ENCODE measurements at places on chromosomes 3 and 15.

DNA sequence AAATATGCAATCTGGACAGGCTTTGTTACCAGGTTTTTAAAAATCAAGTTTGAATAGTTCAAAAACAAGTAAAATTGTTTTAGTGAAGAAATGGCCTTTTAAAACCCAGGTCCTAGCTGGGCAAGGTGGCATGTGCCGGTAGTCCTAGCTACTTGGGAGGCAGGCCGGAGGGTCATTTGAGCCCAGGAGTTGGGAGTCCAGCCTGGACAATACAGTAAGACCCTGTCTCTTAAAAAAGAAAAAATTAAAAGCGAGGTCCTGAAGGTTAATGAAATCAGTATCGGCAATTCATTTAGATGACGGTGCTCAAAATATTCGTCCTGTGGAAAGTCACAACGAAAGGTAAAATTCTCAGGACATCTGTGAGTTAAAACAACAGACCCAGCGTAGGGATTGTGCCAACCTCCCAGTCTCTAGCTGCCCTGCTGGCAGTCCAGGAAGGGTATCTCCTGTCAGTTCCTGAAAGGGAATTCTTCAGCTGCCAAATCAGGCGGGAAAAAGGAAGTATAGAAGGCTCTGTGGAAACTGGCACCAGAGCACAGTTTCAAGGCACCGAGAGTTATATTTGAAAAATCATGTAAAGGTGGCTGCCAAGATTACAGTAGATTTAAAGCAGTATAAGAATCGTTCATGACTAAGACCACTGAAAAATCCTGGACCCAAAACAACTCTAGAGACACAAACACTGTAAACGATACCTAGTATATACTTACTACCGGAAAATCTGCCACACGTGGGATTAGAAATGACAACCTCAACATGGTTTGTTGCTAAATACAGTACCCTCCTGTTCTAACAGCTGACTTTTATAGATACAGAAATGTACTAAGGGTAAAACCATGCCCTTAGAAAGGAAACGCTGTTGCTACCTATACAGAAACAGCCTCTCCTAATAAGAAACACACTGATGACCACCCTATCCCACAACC lies 1.2 kb upstream of the ABHD17C start:
- no peak for DNase-seq

DNA sequence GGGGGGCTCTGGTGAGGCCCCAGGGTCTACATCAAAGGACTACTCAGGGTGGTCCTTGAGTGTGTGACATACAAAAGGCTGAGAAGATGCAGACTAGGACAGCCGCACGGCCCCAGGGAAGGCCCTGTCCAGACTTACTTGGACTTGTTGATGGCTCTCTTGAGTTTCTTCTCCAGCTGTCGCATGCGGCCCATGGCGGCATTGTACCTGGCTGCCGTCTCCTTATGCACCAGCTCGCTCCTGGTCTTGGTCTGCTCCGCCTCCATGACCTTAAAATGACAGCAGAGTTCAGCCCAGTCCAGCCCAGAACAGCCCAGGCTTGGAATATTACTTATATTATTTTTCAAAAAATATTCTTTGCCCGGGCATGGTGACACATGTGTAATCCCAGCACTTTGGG lies 56.0 kb downstream of the CAPN7 start:
- DNase-seq, result no peak

- DNase-seq, result no peak
These were observed 1.2 kb downstream of the BRPF1 start for GRCh38 chr3:9732740-9733115.

- no peak for DNase-seq
These were observed 385.8 kb upstream of the CNTN6 start for GRCh38 chr3:707041-707440.

DNA sequence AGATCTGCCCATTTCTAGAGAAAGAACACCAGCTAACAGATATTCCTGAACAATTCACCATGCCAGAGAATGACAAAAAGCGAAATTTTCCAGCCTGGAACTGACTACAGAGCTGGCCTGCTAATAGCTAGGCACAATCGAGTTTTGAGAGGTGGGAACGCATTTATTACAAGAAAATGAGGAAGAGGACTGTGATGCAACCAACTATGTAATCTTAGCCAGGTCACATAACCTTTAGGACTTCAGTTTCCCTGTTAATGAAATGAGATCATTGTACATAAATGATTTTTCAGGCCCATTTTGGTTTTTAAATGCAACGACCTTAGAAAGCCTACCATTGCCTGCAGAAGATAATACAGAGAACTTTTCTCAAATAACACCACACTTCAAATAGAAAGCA lies 72.1 kb upstream of the SETMAR start:
- no peak for DNase-seq

GRCh38 chr3:193902607-193903511 lies 233.1 kb upstream of the HES1 start:
- DNase-seq, result no peak

- DNase-seq, result no peak
These were observed 68.4 kb upstream of the KLF13 start for GRCh38 chr15:31258260-31258659.

- DNase-seq, result no peak
These were observed 62.7 kb downstream of the TCF12 start for GRCh38 chr15:56981160-56981559.

- DNase-seq, result no peak
These were observed 72.0 kb downstream of the RAP2B start for GRCh38 chr3:153233986-153234385.
